ENCODE measurements at places on chromosomes 13 and 19.

DNA sequence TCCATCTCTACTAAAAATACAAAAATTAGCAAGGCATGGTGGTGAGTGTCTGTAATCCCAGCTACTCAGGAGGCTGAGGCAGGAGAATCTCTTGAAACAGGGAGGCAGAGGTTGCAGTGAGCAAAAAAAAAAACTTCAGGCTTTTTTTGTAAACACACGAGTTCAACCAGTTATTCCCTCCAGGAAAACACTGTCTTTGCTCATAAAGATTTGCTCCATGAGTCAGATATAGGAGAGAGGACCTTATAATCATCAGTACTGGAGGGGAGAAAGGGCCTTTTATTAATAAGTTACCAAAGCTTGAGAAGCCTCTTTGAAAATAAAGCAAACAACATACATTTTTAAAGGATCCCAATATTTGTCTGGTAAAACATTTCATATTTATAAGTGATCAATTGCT is 110.7 kb downstream of the EFNB2 start:
- DNase-seq = no peak

GRCh38 chr13:93328943-93329342 is 102.3 kb downstream of the GPC6 start:
- no peak for DNase-seq

DNA sequence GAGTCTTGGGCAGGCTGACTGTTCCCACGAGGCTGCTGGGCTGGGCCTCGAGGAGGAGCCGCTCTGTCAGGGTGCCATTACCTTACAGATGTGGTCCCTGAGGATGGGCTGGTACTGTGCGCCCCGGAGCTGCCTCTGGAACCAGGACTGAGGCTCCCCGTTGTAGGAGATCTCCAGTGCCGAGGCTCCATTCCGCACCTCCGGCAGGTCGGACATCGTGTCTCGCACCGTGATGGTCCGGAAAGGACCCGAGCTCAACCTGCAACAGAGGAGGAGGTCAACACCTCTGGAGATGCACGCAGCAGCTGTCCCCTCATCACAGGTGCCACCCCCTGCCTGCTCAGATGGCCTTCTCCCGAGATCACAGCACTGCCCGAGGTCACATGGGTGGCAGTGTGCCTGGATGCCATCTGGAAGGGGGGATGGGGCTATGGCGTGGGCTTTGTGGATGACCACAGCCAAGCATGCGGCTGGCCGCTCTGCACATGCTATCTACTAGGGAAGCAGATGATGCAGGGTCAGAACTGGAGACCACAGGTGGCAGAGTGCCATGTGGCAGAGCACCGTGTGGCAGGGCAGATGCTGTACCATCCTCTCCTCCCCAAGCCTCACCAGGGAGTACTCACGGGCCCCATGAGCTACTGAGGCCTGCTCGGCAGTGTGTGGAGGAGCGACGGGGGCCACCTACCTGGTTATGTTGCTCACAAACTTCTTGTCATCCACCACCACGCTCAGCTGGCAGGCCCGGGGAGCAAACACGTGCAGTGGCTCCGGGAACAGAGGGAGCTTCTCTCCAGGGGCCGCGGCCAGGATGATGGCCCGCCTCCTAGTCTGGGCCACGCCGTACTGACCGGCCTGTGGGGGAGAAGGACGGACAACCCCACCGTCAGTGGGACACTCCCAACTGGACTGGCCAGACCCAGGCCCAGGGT is 18.3 kb upstream of the EIF3G start:
- no peak for DNase-seq

- peak; percentile 73 for DNase-seq
Observed at GRCh38 chr19:6730153-6730804, 7.1 kb downstream of the GPR108 start.

- DNase-seq = no peak
Observed at GRCh38 chr13:103143432-103143831, 77.2 kb upstream of the SLC10A2 start.

DNA sequence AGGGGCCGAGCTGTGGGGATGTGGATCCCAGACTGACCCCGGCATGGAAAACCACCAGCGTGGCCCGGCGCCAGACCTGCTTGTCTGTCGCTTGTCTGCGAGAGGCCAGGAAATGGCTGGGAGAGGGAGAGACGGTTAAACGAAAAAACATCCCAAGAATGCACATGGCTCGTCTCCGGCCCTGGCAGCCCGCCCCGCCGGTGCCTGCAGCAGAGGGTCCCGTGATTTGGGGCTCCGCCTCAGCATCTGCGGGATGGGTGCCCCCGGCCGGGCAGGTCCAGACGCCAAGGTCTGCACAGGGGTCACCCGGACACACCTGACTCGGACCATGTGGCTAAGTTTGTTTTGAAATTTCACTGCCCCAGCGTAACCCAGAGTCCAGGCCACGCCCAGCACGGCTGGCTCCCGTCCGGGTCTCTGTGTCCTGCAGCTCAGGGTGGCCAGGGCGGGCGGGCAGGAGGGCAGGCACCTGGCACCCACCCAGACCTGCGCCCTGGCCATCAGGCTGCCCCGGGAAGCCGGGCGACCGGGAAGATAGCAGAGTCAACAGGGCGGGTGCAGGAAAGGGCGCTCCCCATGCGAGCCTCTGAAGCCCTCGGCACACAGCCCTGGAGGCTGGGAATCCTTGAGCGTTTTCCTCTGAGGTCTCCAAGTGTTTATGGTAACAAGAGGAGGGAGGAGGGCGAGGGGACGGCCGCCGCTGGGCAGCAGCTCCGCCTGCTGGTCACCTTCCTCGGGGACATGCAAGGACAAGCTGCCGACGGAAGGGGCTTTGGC is 103.2 kb downstream of the GADD45B start:
- DNase-seq = peak; percentile 88

- DNase-seq = no peak
Observed at GRCh38 chr13:72960114-72960513, 98.7 kb upstream of the KLF5 start.

DNA sequence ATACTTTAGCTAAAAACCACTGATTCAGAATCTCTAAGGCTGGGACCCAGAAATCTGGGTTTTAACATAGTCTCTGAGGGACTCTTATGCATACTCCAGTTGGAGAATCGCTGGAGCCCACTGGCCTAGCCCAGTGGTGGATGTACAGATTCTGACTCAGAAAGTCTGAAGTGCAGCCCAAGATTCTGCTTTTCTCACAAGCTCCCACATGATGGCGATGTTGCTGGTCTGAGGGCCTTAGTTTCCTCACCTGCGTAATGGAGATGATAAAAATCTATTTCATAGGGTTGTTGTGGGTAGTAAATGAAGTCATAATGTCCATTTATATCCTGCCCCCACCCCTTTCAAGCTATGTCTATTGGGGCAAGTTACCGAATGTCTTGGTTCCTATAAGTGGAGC is 7.7 kb upstream of the CDADC1 start:
- DNase-seq = no peak

- DNase-seq = no peak
Observed at GRCh38 chr19:42131149-42132029, 857 bp downstream of the POU2F2 start.

GRCh38 chr13:40116008-40116407 is 460.5 kb downstream of the COG6 start:
- peak; percentile 45 for DNase-seq

GRCh38 chr13:66212511-66212910 is 1017.6 kb downstream of the PCDH9 start:
- DNase-seq = no peak

- DNase-seq = no peak
Observed at GRCh38 chr13:51283371-51283770, 56.1 kb upstream of the SERPINE3 start.

GRCh38 chr19:4061178-4061682 is 5.5 kb downstream of the ZBTB7A start:
- peak; percentile 95 for DNase-seq

- DNase-seq = no peak
Observed at GRCh38 chr19:23558541-23558940, 128.5 kb downstream of the ZNF675 start.

GRCh38 chr19:1082165-1082927 is 12.8 kb downstream of the POLR2E start:
- no peak for DNase-seq

DNA sequence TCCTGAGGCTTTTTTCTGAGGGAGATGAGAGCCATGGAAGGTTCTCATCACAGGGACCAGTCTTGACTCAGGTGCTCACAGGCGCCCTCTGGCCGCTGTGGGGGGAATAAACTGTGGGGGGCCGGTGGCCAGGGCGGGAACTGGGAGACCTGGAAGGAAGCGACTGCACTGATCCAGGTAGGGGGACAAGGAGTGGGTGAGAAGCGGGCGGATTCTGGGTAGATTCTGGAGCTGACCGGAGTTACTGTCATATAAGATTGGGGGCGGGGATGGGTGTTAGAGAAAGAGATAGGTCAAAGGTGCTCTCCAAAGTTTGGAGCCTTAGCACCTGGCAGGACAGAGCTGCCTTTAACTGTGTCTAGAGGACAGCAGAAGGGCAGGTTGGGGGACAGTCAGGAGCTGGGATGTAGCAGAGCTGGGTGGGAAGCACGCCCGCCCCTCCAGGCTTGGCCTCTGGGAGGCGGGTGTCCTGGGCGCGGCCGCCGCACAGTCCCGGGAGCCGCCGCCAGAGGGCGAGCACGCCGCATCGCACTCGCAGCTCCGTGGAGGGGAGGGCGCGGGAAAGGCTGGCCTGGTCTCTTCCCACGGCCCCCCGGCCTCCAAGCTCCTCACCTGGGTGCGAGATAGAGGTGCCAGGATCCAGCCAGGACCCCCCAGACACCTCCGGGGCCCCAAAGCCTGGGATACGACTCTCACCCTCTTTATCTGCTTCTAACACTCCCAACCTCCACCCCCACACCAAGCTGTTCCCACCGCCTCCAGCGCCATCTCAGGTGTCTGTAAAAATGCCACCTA is 4.2 kb upstream of the DAND5 start:
- DNase-seq = peak; percentile 97

- DNase-seq = no peak
Observed at GRCh38 chr13:48710160-48710559, 56.4 kb downstream of the CYSLTR2 start.

- DNase-seq = no peak
Observed at GRCh38 chr13:98018293-98018692, 64.8 kb downstream of the IPO5 start.

DNA sequence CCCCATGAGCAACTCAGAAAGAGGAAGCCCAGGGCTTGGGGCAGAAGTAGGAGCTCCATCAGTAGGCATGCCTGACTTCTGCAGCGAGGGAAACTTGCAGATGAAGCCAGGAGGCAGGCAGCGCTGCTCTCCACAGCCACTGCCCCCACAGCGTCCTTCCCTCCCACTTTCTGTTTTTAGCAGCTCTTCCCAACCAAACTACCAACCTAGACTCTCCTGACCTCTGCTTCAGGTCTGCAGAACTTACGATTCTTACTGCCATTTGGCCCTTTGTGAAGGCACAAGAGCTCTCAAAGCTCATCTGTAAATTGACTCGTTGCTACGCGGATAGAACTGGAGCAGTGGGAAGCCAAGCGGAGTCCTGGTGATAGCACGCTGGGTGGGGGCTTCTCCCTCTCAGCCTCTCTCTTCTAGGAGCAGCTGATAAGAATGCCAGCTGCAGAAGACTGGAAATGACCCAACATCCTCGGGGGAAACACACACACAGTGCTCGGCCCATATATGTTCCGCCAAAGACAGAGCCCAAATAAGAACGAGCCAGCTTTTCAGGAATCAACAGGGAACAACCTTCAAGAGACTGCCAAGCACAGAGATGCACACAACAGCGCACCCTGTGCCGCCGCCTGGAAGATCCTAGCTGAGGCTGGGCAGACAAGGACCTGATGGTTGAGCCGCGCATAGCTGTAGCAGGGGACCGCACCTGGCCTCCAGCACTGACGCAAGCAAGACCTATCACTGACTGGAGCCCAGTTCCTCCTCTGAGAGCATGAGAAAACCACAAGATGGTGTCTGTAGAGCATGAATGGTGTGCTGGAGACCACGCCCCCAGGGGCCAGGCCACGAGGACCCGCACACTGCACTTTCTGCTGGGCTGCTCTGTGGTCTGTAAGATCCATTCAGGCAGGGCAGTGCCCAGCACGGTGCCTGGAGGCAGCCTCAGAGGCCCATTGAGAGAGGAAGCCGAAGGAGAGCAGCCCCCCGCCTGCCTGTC is 15.9 kb upstream of the SLC35E1 start:
- no peak for DNase-seq

DNA sequence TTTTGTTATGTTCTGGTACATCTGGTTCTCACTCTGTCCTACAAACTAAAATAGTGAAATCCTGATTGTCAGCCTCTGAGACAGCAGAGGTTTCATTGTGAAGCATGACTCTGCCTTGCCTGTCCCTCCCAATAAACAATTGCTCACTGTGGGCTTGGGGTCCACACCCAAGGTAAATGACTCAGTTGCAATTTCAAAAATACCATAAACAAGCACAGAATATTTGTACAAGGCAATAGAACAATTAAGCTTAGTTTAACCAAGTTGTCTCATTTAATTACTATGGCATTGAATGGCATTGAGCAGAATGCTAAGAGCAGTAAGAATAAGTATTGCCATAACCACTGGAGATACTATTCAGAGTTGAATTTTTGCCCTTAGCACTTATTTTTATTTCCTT is 353.6 kb downstream of the SPRY2 start:
- DNase-seq = no peak

- DNase-seq = no peak
Observed at GRCh38 chr19:17872251-17873001, 681 bp downstream of the SLC5A5 start.

DNA sequence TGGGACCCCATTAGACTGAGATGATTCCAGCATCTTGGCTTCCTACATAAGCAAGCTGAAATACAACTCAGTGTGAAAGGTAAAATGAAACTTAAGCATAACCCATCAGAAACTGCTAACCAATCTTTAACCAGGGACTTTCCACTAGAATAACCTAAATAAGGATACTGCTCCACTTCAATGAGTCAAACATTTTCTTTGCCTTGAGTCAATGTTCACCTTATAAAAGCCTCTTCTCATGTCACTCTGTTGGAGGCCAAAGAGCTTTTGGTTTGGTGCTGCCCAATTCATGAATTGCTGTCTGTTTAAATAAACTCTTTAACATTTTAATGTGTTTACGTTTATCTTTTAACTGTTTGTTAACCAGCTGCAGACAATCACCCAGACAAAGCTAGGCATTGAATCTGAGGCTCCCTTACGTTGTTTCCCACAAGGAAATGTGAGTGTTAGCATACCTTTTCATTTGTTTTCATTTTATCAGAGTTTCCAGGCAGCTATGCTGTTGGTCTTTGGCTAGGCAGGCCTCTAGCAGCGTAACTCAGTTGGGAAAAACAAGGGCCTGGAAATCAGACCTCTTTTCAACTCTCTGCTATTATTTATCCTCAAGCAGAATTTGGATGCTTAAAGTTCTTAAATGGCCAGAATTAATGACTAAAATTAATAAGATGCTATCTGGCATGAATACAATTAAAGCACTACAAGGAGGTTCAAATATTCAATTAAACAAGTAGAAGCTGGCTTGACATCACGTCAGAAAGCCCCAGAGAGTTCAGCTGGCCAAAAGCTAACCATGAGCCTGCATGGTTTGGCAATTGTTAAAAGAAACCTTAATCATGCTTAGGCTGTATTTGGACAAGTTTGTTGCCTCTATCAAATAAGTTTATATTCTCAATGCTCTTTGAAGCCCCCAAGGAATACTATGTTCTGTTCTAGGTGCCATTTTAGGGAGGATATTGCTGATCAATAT is 200.2 kb downstream of the DCLK1 start:
- DNase-seq = no peak

- no peak for DNase-seq
Observed at GRCh38 chr19:51018745-51019543, 565 bp downstream of the KLK10 start.

Measured in left lung (tissue), 14 donors.